M059J (cell line): ENCODE measurements at places on chromosomes 2 and 18.

- no peak for DNase-seq
These were observed 884.6 kb downstream of the DPP10 start for GRCh38 chr2:115327061-115327460.

- DNase-seq: no peak
These were observed 5.1 kb upstream of the EML4 start for GRCh38 chr2:42164046-42164445.

DNA sequence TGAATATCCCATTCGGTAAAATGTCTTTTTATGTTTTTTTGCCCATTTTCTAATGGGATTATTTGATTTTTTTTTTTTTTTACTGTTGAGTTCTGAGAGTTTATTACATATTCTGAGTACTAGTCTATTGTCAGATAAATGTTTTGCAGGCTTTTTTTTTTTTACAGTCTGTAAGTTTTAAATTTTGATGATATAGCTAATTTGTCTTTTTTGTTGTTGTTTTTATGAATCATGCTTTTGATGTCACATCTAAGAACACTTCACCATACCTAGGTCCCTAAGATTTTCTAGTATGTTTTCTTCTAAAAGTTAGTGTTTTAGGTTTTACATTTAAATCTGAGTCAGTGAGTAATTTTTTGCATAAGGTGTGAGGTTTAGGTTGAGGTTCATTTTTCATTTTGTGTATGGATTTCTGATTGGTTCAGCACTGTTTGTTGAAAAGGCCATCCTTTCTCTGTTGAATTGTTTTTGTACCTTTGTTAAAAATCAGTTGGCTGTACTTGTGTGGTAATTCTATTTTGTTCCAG lies 40.7 kb downstream of the PTPN4 start:
- no peak for DNase-seq

DNA sequence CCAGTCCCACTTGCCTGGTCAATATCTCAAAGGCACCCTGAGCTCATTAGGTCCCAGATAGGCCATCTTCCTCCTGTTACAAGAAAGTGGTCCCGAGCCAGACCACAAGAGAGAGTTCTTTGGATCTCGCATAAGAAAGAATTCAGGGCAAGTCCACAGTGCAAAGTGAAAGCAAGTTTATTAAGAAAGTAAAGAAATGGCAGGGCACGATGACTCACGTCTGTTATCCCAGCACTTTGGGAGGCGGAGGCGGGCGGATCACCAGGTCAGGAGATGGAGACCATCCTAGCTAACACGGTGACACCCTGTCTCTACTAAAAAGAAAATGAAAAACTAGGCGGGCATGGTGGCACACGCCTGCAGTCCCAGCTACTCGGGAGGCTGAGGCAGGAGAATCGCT lies 10.8 kb upstream of the SMAD7 start:
- DNase-seq: peak; percentile 83

- DNase-seq: no peak
These were observed 68.4 kb downstream of the PARD3B start for GRCh38 chr2:204613635-204614034.

GRCh38 chr2:118509319-118510004 lies 338.0 kb downstream of the EN1 start:
- DNase-seq: no peak

- no peak for DNase-seq
These were observed 56.2 kb downstream of the UXS1 start for GRCh38 chr2:106137731-106138521.

DNA sequence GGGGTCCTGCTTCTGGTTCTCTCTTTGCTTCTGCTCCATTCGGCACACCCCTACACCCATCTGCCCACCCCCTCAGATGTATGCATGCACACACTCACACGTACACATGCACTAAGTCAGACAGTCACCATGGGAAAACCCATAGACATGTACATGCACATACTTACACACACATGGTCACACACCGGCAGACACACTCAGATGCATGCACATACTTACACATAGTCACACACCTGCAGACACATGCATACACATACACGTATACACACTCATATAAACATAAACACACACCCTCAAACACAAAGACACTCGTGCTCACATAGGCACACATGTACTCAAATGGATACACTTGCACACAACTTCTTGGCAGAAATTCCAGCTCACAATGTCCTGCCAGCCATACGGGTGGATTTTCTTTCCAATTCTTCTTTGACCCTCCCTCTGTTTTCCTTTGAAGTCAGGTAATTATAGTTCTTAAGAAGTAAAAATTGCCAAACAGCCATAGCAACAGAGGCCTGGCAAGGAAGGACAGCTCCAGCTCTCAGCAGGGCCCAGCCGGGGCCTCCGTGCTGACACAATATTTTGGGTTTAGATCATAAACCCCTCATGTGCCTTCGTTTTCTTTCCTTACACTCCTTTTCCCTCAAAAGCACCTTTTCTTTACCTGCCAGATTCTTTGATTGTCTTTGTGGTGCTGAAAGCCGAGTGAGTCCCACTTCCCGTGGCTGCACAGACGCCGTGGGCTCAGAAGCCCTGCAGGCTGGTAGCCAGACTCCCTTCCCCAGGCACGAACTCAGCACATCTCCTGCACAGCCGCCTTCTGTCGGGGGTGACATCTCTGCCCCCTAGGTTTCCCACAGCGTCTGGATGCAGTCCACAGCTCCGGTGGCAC lies 195.7 kb downstream of the ARL4C start:
- no peak for DNase-seq

- no peak for DNase-seq
These were observed 596.4 kb downstream of the FBXO15 start for GRCh38 chr18:73551211-73551610.
